ENCODE measurements at places on chromosomes 12 and 14.

- DNase-seq, result no peak
Measured at GRCh38 chr14:80959496-80959895, 4.1 kb downstream of the TSHR start.

GRCh38 chr12:29030006-29030405 is 119.1 kb upstream of the FAR2 start:
- no peak for DNase-seq

GRCh38 chr12:96239711-96240635 is 45.8 kb downstream of the ELK3 start:
- DNase-seq, result no peak

- no peak for DNase-seq
Measured at GRCh38 chr12:113485330-113485729, 13.7 kb upstream of the LHX5 start.

DNA sequence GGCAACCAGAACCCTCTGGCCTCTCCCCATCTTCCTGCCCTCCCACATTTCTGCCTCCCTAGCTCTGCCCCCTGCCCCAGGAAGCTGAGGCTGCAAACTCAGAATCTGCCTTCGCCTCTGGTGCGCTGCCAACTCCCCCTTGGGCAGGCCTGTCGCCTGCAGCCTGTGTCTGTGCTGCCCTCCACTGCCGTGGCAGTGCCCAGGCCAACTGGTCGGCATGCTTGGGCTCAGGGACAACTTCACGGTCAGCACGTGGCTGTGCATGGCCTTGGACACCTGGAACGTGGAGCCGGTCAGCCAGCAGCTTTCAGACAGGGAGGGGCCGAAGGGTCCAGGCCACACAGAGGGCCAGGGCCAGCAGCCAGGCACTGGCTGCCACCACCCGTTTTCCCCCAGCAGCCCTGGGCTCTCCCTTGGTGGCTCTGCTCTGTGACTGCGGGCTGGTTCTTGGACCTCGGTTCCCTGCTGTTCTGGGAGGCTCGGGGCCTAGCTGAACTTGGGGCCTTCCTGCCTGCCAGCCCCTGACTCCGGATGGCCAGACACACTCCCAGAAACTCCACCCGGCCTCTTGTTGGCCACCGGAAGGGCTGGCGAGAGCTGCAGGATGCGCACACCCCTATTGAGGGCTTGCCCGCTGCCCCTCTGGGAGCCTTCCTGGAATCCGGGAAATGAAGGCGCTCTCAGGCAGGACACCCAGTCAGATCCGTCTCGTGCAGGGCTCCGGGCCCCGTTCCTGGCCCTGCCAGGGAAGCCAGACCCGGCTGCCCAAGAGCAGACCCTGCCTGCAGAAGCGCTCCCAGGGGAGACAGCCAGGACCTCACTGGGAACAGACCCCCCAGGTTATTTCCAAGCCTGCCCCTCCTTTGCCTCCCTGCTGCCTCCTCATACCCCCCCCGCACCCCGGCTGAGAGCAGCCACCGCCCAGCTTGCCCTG is 34.2 kb upstream of the PPP1R13B start:
- no peak for DNase-seq

GRCh38 chr12:6826125-6826733 is 2.0 kb upstream of the P3H3 start:
- DNase-seq, result no peak

DNA sequence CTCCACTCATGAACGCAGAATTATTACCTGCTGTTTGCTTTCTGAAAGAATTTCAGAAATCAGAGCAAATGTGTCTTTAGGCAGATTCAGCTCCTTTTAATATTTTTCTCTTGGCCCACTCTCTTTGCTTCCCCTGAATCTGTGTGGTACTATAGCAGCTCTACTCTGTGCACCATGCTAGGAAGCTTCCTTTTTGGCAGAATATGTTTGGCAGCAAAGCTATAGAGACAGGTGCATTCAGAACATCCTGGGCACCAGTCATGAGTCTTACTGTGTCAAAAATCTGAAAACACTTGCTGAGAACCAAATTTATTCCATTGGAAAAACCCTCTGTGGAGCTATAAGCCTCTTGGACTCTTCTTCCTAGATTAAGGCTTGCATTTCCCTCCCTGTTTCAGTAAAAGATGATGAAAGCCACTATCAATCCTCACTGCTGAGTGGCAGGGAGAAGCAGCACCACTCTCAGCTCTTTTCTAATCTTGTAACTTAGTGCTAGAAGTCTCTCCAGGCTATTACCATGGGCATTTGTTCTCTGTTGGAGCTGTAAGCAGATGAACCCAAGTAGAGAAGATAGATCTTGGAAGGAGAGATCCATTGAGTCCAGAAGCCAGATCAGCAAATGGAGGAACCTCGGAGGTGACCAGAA is 18.2 kb downstream of the CIPC start:
- no peak for DNase-seq

- DNase-seq, result no peak
Measured at GRCh38 chr14:52044791-52045522, 23.9 kb downstream of the NID2 start.

DNA sequence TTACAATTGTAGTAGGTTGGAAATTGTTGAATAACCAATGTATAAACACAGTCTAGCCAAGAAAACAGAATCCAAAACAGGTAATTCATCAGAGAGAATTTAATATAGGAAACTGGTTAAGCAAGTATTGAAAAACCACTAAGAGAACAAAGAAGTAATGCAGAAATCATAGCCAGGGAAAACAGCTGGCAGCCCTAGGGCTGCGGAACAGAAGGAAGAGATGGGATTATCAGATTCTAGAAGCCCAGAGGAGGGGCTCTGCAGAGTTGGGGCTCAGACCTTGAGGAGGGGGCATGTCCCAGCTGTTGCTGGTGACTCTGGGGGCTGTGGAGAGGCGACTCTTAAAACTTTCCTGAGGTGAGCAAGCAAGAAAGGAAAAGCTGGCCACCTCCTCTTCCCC is 49.4 kb downstream of the CD9 start:
- DNase-seq, result no peak

- DNase-seq, result no peak
Measured at GRCh38 chr14:99391671-99392070, 89.0 kb downstream of the SETD3 start.

GRCh38 chr14:104554608-104555429 is 24.7 kb upstream of the C14orf180 start:
- no peak for DNase-seq

- DNase-seq, result peak; percentile 48
Measured at GRCh38 chr12:122356192-122356635, 66.3 kb downstream of the CLIP1 start.

DNA sequence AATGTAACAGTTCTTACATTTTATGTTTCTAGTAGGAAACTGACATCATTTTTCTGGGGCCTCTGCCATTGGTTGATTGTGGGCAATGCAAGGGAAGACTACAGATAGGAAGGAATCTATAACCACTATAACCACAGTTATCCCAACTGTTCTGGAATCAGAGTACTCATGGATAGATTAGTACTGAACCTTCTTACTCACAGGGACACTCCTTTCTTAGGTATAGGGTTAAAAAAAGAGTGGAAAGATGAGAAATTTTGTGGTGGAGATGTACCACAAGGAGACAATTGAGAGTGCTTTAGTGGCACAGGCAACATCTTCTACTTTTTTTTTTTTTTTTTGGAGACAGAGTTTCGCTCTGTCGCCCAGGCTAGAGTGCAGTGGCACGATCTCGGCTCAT is 21.0 kb downstream of the TMEM116 start:
- no peak for DNase-seq

- no peak for DNase-seq
Measured at GRCh38 chr12:121467638-121468498, 68.0 kb downstream of the RNF34 start.

DNA sequence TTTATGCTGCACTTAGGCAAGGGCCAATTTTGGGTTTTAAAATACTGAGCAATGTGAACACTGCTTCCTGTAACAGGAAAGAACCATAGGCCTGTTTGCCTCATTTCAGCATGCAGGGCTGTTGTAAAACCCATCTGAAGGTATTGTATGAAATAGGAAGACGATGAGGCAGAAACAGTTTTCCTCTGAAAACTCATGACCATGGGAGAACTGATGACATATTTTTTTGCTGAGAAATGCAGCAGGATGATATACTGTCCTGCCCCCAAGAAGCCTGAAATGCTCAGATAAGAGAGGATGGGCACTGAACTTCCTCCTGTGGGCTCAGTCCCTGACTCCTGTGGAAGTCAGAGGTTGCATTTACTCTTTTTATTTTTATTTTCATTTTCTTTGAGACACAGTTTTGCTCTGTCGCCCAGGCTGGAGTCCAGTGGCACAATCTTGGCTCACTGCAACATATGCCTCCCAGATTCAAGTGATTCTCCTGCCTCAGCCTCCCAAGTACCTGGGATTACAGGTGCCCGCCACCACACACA is 17.4 kb downstream of the PYGL start:
- DNase-seq, result no peak

DNA sequence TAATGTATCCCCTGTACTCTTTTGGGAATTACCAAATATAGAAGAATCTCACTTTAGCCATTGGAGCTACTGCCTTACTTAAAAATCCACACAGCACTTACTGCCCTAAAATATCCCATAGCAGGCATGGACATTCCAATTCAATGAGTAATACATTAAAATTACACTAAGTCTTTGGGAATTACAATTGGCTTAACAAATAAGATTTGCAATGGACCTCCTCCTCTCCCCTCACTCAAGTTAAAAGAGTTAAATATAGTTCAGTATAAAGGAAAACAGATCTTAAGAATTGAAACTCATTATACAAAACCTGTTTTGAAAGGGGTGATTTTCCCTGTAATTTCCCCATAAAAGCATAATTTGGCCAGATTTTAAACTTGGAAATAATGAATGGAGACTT is 477.1 kb downstream of the SLC16A7 start:
- DNase-seq, result no peak

DNA sequence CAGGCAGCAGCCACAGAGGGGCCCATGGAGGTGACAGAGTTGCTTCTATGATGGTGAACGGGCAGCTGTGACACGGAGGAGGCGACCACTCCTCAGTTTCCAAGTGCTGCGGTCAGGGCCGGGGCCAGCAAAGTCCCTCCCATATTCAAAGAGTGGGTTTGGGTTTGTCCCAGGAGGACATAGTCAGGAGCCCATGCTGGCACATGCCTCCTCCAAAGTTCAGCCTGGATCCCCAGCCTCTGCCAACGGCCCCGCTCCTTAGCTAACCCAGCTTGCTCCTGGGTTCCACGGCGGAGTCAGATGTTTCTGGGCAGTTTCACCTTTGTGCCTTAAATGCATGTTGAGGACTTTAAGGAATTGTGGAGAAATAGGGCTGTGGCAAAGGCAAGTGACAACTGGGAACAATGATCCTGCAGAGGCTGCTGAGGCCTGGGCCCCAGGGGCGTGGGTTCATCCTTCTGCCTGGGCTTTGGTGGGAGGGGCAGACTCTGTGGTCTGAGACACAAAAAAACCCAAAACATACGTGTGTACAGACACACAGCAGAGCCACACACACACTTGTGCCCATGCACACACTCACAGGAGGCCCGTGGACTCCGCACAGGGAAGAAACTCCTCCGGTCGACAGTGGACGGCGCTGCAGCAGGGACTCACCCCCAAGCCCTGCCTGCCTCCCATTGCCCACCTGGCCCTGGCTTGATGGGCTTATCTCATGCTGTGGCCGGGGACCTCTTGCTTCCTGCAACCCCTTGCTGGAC is 399.4 kb downstream of the TMEM121 start:
- no peak for DNase-seq

GRCh38 chr14:99760817-99761216 is 32.4 kb upstream of the EML1 start:
- no peak for DNase-seq

DNA sequence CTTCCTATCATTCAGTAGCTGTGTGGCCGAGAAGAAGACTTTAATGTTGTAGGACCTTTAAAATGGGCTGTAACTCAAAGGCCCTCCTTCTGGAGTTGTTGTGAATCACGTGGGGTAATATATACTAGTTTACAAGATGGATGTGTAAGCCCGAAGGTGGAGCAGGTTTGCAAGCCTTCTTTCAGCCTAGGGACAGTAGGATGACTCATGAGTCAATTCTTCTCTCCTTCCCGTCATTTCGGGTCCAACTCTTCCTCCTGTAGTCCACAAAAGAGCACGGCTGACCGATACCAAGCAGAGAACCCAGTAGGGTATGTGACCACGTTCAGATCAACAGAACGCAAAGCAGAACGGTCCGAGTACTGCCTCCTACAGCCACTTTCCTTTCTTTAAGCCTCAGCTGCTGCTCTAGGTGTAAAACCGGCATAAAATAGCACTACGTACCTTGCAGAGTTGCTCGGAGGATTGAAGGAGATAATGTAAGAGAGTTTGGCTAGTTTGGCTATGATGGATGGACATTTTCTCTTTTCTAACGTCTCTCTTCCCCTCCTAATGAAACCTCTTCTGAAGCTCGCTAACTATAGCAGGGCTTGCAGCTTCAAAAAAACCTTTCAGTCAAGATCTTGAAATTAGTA is 1.3 kb upstream of the RASSF3 start:
- peak; percentile 21 for DNase-seq

DNA sequence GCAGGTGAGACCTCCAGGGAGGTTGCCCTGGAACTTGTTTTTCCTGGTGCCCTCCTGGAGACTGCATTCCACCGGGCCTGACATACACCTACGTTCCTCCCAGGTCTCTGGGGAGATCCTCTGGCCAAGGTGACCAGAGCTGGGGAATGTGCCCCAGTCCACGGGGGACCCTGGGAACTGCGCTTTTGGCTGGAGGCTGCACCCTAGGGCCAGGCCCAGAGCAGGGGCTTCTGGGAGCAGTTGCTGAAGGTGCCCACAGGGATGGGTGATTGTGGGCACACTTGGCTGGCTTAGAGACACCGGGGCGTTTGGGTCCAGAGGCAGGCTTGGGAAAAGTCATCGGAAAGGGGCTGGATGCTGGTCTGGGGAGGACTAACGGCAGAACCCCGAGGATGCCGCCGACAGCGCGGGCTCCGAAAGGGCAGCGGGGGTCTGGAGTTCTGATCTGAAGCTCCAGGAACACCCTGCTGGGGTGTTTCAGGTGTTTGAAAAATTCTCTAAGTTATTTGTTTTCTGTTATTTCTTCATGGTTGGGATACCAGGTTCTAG is 36.5 kb upstream of the TDRD9 start:
- DNase-seq, result no peak

GRCh38 chr12:7571257-7571656 is 67.7 kb upstream of the CD163 start:
- DNase-seq, result no peak

DNA sequence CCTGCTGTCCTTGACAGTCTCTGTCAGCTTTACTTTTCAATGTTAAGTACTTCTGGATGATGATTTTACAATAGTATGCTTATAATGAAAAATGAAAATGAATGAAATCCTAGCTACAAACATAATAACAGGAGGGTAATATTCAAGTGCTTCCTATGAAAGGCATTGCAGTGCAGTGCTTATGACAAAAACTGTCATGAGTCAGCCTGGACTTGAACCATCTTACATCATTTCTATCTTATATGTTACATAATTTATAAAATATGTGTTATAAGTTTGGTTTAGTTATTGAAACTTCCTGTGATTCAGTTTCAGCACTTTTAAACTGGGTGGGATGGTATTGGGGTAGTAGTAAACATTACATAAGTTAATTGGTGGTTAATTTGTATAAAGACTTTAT is 451.7 kb downstream of the TMEM117 start:
- DNase-seq, result no peak
